ENCODE measurements at places on chromosomes 12 and 14.
A peak's percentile ranks its signal among the peaks of the same experiment; 100 is the strongest.

DNA sequence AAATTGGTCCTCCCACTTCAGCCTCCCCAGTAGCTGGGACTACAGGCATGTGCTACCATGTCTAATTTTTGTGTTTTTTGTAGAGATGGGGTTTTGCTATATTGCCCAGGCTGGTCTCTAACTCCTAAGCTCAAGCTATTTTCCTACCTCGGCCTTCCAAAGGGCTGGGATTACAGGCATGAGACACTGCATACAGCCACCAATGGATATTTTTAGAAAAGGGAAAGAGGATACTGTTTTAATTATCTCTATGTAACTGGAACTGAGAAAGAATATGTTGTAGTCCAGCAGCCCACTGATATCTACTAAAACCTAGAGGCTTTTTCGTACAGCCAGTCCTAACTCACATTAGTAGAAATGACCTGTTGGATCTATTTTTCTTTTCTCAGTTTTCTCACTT lies 6.2 kb downstream of the TMPRSS12 start:
- DNase-seq = no peak

- no peak for DNase-seq
Measured at GRCh38 chr12:68397566-68398158, 65.5 kb upstream of the MDM1 start.

- no peak for DNase-seq
Measured at GRCh38 chr12:112686373-112686772, 105.2 kb upstream of the RPH3A start.

GRCh38 chr14:76834241-76834661 lies 8.0 kb downstream of the LRRC74A start:
- DNase-seq = no peak

DNA sequence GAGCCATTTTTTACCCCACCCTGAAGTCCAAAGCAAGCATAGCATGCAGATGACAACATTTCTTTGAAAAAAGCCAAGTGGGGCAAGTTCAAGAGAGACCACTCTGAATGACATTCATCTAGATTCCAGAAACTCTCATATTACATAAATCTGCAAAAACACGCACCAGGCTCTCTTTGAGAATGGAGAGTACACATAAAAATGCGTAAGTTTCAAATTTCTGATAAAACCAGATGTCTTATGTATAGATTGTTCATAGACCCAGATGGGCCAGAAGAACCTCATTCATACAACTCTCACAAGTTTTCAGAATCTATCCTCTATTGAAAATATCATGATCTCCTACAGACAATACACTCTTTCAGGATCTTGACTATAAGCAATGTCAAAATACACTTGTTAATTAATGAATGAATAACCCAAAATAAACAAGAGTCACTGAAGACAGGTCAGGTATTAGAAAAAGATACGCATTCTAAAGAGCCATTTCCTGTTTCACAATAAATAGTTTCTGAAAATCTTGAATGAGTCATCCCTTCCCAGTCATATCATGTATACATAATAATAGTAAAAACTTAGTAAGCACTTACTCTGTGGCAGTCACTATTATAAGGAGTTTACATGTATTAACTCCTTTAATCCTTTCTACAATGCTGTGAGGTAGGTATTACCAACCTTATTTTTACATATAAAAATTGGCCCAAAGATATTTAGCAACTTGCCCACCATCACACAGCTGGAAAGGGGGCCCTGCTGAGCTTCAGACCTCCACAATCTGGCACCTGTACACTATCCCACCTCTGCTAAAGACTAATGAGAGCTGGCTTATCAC lies 72.0 kb downstream of the PPP2R5E start:
- peak; percentile 49 for DNase-seq

- no peak for DNase-seq
Measured at GRCh38 chr12:82852529-82852928, 165.8 kb downstream of the TMTC2 start.

GRCh38 chr12:90253136-90253535 lies 544.5 kb upstream of the ATP2B1 start:
- DNase-seq = no peak

DNA sequence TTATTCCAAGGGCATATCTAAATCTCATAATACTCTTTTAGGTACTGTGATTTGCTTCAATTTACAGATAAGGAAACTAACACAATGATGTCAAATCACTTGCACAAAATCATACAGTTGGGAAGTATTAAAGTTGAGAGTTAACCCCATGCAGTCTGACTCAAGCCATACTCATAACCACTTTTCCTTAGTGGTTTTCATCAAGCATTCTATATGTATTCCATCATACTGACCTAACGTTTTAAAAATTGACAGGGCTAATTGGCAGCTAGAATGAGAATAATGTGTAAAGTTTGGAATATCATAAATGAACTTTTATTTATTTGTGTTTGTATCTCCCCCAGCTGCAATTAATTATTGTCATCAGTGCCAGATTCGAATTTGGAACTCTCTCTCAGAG lies 20.9 kb downstream of the PUS7L start:
- DNase-seq = no peak

- DNase-seq = no peak
Measured at GRCh38 chr14:24256960-24257359, 6.0 kb downstream of the TGM1 start.

- no peak for DNase-seq
Measured at GRCh38 chr14:35535483-35536112, 1.6 kb downstream of the INSM2 start.

DNA sequence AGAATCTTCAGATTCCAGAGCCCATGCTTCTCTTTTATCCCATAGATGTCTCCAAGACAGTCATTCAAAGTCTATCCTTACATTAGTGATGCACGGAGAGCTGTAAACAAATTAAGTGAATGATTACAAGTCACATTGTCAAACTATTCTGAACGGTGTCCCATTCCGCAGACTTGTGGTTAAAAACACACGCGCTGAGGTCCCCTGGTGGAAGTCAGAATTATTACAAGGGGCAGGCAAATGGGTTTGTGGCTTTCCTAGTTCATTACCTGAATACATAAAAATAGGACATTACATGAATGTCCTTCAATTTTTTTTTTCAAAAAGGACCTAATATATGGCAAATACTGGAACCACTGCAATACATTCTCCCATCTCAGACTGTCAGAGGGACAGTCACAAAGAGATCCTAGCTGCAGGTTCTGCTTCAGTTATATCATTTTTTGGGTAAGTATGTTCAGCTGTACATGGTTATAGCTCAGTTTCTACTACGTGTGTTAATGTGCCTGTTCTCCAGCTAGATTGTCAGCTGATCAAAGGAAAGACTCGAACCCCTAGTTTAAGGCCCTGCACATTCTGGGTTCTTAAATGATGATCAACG lies 53.1 kb upstream of the STON2 start:
- no peak for DNase-seq

GRCh38 chr12:92796650-92797049 lies 93.9 kb downstream of the PLEKHG7 start:
- DNase-seq = no peak

- no peak for DNase-seq
Measured at GRCh38 chr12:48005001-48005749, 899 bp upstream of the COL2A1 start.

DNA sequence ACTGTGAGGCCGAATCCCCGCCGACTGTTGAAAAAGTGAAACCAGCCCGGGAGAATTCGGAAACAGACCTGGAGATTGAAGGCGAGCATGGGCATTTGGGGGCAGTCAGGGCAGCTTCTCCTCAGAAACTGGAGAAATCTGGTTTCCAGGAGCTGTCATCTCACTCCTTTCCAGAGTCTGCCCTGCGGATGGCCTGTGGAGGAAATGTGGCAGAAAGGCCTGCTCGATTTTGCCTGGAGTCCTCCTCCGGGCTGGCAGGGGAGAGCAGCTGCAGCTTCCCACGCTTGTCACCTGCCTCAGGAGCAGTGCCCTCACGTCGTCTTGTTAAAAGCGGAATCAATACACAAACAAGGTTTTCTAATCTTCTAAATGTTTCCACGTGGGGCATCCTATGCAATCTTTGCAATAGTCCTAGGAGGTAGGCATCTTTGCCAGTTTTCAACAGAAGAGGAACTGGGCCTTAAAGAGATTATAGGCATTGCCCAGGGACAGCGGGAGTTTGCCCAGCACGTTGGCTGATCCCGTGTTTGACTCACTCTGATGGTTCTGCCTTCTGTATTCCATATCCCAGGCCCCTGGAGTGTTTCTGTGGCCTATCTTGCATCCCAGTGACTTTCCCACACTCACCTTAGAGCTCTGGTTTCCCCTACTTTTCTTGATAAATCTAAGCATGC lies 2.3 kb downstream of the LRRC74A start:
- no peak for DNase-seq

GRCh38 chr12:22100958-22101748 lies 55.1 kb downstream of the CMAS start:
- no peak for DNase-seq

- DNase-seq = no peak
Measured at GRCh38 chr12:109827566-109828550, 5.3 kb downstream of the TRPV4 start.

GRCh38 chr14:100149851-100150611 lies 9.4 kb downstream of the DEGS2 start:
- DNase-seq = no peak
